Suppressor macrophage treated with lipopolysaccharide for 1 hour (primary cell): ENCODE measurements at places on chromosomes 16 and 17.

DNA sequence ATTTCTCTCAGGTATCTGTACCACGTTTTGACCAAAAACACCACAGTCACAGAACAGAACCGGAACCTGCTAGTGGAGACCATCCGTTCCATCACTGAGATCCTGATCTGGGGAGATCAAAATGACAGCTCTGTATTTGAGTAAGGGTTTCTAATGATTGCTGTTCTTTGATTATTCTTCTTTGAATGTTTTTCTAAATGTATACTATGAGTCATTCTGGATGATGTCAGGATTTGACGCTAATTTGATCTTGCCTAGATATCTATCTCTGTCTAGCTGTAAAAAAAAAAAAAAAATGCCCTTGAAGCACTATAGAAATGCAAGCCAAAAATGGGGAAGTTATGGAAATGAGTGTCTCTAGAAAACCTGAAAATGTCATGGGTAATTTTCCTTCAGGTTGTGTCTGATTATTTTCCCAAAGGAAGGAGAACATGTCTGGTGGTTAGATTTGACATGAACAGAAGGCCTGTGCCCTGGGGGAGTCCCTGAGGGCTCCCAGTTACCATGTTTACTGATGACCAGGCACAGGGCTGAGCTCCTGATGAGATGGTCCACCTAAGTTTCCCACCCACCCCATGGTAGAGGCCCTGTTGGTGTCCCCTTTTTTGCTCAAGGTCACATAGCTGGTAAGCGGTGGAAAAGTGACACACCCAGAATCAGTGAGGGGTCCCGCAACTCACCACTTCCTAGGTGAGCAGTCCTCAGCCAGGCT, 13.6 kb downstream of the CLEC16A start:
- peak; percentile 76 for DNase-seq

DNA sequence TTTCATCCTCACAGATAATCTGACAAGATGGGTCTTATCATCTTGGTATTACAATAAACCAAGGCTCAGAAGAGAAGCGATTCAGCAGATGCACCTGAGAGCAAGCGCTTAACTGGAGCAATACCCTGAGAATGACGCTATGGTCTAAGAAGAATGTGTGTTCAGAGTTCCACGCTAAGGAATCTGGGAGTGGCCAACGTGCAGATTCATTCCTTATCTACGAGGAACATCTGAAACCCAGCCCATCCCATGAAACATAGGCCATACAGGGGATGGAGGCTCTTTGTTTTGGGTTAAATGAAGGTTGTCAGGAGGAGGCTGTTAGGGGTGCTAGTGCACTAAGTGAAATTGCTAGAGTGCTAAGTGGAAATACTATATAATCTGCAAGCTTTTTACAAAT, 28.5 kb upstream of the KDM8 start:
- no peak for DNase-seq

- DNase-seq, result no peak
Observed at GRCh38 chr17:63805591-63805990, 21.6 kb upstream of the PSMC5 start.

DNA sequence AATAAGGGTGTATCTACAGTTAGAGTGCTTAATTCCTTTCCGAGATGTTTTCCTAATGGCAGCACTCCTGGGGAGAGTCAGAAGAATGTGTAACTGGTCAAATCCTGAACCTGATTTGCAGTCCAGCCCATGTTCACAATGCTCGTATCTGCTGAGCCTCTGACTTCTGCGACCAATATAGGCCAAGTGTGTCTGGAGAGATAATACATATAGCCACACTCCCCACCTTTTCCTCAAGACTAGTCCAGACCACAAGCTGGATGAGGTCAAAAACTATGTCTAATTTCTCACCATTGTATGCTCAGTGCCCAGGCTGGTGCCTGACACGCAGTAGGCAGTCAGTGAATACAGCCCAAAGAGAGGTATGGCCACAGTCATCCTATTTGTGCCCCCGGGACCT, 58.0 kb downstream of the XYLT1 start:
- no peak for DNase-seq

DNA sequence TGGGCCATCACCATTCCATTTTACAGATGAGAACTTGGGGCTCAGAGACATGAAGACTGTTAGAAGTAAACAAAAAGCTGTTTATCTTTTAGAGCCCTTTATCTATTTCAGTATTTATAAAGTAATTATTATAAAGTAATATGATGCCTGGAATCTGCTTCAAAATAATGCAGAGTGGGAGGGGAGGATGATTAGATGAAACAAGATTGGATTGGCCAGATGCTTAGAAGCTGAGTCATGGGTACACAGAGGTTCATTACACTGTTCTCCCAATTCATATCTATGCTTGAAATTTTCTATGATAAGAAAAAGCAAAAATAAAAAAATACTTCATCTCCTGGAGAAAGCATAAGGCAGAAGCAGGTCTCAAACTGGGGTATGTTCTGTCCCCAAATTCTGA, 29.4 kb downstream of the TOM1L2 start:
- no peak for DNase-seq

GRCh38 chr17:66190738-66191592, 968 bp downstream of the CEP112 start:
- no peak for DNase-seq

GRCh38 chr16:55386534-55387296, 62.7 kb downstream of the IRX6 start:
- DNase-seq, result no peak

GRCh38 chr16:30004811-30005242, 6.0 kb downstream of the DOC2A start:
- DNase-seq, result no peak

- DNase-seq, result no peak
Observed at GRCh38 chr17:46892192-46892703, 30.7 kb upstream of the GOSR2 start.

GRCh38 chr17:29032857-29033197, 10.1 kb upstream of the PIPOX start:
- DNase-seq, result no peak

DNA sequence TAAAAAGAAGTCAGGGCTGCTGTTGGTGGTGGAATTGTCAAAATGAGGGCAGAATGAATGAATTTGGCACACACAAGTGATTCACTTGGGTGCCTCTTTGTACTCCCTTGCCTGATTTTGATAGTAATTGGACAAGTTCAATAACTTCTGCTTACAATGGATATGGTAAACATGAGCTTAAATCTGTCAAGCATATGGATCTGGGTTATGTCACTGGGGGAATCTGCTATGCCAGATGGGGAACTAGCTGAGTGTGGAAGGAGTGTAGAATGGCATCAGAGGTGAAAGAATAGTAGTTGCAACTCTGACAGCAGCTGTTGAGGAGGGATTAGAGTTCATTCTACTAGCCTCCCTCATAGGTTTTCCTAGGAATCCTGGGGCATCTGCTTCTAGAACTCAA, 724.2 kb upstream of the CDH8 start:
- DNase-seq, result no peak

- no peak for DNase-seq
Observed at GRCh38 chr17:76997981-76998531, 129.9 kb downstream of the MGAT5B start.

DNA sequence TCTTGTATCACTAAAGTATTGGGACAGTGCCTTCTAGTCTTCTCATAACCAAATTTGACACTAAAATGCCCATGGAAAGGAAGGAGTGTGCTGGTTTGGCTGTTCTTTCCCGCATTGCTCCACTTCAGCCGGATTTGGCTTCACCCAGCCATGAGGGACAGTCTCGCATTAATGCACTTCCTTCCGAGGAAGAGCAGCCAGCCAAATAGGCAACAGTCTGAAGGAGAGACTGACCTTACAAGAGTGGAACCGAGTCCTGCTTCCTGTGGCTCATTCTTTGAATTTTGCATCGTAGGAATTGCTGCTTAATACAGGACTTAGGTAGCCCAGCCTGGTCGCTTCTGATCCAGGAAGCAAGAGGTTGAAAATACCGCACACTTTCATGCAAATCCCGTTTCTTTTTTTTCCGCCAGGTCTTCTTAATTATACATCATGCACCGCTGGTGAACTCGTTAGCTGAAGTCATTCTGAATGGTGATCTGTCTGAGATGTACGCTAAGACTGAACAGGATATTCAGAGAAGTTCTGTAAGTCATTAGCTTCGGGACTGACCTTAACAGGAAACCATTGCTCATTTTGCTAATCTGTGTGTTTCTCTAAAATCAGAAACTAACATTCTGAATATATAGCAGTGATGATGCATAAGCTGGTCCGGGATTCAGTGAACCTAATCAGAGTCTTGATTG, 38.2 kb downstream of the CLEC16A start:
- DNase-seq, result no peak

GRCh38 chr16:1276580-1276878, 20.7 kb downstream of the TPSD1 start:
- no peak for DNase-seq

DNA sequence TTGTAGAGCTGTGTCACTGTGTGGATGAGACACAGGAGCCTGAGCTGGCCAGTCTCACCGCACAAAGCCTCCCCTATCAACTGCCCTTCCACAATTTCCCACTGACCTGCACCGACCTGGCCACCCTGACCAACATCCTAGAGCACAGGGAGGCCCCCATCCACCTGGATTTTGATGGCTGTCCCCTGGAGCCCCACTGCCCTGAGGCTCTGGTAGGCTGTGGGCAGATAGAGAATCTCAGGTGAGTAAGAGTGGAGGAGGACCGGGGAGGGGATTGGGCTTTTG, 37.4 kb downstream of the NLRC5 start:
- DNase-seq, result no peak

DNA sequence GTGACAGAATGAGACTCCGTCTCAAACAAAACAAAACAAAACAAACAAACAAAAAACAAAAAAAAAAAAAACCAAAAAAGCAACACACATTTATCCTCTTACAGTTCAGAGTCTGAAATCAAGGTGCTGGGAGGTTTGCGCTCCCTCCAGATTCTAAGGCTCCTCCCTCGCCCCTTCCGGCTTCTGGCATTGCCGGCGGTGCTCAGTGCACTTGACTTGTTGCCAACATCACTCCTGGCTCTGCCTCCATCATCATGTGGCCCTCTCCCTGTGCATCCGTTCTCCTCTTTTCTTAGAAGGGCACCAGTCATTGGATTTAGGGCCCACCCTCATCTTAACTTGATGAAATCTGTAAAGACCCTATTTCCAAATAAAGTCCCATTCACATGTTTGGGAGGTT, 73.8 kb downstream of the RBFOX3 start:
- no peak for DNase-seq

GRCh38 chr16:81582655-81583441, 138.2 kb downstream of the CMIP start:
- no peak for DNase-seq

- DNase-seq, result no peak
Observed at GRCh38 chr17:17169396-17169795, 36.7 kb downstream of the PLD6 start.

DNA sequence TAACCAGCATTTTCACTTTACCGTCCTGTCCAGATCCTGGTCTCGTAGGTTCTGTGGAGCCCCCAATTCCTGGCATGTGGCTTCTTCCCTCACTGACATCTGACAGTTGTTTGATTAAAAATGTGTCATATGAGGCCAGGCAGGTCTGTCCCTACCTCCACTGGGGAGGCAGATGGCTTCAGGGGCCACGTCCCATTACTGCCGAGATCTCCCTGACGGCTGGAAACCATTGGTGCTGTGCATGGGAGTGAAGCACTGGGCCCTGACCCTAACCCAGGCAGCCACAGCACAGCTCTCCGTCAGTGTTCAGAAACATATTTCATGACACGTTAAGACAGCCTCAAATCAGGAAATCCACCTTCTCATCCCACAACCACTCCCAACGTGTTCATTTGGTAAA, 77.5 kb downstream of the GNAO1 start:
- DNase-seq, result no peak

DNA sequence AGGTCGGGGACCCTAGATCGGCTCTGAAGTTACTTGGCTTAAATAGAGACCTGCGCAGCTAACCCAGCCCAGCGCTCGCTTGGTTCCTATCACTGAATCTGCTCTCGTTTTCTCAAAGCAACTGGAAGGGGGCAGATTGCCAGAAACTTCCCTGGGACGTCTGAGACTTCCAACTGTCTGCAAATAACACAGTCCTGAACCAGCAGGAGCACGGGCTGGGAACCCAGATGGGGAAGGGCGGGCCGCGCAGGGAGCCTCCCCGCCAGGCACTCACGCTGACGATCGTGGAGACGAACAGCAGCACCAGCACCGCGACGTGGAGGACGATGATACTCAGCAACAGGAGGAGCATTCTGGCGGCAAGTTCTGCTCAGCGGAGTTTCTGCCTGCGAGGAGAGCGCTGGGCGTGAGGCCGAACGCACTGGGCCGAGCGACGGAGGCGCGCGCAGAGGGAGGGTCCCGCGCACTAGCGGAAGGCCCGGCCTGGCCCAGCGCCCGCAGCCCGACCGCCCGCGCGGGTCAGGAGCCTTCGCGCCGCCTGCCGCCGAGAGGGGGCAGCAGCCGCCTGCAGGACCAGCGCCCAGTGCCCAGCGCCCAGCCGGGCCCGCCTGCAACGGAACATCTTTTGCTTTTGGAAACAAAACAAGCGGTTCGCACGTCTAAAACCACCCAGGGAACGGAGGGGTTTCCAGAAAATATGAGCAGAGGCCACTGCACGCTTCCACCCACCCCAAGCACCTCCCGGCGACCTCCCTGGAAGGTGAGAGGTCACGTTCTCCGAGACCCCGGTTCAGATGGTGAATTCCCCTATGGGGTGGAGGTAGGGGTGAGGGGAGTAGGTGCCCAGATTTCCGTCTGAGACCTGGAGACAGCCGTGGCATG, 4.5 kb downstream of the PMP22 start:
- DNase-seq, result peak; percentile 93

DNA sequence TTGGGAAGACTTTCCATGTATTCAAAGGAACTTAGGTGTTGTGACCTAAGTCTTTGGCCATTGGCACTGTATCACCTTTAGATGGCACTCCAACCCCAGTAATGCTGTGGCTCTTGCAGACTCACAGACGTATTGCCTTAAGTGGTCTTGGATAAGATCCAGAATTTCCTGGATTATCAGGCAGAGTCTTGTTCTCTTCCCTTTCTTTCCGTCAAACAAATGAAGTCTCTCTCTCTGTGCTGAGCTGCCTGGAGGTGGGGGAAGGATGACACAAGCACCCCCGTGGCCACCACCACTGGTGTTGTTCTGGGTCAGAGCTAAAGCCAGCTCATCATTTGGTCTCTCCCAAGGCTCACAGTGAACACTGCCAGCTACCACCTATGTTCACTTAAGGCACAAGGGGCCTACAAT, 789.9 kb upstream of the KIF2B start:
- no peak for DNase-seq

GRCh38 chr17:78305801-78306200, 54.1 kb downstream of the SOCS3 start:
- DNase-seq, result peak; percentile 56

DNA sequence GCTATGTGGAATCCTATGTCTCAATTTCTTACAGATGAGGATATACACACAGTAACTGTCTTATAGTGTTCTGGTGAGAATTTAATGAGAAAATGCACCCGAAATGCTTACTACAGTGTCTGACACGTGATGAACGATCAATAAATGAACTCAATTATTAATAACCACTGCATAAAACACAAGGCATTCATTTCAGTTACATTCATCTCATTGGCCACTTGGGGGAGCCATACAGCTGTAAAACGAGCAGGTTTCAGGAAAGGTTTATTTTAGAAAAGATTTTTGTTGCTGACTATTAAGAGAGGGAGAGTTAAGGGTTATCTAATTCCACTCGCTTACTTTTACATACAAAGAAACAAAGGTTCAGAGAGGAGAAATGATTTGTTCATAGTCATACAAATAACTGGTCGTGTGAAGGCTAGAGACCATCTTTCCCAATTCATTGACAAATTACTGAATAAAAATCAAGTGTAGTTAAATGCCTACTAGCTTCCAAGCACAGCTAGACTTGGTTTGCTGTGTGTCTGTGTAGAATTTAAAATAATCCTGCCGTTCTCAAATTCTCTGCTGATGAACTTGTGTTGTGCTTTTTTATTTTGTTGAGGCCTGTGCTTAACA, 160.1 kb downstream of the MAP2K4 start:
- DNase-seq, result peak; percentile 38
